Suppressor macrophage (primary cell): ENCODE measurements at places on chromosomes 12 and 14.

DNA sequence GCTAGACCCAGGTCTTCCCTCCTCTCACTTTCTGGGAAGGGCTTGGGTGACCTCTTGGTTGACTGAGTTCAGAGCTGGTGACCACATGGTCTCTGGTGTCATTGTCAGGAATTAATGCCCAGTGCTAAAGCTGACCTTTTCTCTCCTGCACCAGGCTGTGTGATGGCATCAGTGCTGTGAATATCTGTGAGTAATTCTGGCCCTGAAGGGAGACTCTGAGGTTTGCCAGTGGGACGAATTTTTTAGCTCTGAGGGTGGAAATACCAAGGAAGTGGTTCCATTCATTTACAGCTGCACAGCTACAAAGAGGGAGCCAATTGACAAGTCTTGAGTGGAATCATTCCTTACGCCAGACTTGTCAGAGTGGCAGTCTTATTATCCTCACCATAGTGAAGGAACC is 6.2 kb upstream of the KRT86 start:
- DNase-seq, result no peak

- DNase-seq, result no peak
Observed at GRCh38 chr14:67268426-67269150, 27.4 kb downstream of the PALS1 start.

DNA sequence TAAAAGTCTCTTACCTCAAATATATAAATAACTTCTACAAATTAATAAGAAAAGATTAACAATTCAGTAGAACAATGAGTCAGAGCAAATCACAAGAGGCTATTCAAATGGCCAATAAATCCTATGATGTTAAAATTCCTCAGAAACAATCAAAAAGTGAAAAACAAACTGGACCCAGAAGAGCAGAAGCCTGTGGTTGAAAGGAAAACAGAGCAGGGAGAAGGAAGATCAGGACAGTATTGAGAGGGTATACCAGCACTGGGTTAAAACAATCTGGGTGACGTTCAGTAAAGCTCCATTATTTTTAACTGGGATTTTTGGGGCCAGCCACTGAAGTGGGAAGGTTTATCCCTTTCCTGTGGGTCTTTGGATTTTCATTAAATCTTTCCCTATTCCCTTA is 39.7 kb upstream of the PCED1B start:
- no peak for DNase-seq

DNA sequence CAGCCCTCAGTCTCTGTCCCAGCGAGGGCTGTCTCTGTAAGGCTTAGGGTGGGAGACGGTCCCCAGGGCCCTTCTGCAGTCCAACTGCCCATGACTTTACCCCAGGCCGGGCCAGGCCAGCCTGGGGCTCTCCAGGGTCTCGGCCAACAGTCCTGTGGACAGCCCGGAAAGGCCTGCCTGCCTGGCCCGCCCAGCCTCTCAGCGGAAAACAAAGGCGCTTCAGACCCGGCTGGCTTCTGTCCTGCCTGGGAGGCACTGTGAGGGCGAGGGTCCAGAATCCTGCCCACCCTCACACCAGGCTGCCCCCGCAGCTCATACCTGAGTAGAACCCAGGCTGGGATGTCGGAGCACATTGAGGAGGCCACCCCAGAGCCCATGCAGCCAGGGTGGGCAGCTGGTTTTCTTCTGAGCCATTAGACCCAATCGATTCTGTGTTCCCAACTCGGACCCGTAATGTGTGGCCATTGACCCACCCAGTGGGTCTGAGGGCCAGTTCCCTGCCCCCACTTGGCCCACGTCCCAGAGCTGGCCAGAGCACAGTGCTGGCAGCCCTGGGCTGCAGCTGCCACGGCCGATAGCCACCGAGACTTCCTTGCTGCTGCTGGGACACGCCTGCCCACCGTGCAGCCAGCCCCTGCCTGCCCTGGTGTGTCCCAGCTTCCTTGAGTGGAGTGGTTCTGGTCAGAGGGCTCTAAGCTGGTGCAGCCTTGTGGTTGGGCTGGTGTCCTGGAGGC is 1.6 kb downstream of the CRIP2 start:
- DNase-seq, result no peak

DNA sequence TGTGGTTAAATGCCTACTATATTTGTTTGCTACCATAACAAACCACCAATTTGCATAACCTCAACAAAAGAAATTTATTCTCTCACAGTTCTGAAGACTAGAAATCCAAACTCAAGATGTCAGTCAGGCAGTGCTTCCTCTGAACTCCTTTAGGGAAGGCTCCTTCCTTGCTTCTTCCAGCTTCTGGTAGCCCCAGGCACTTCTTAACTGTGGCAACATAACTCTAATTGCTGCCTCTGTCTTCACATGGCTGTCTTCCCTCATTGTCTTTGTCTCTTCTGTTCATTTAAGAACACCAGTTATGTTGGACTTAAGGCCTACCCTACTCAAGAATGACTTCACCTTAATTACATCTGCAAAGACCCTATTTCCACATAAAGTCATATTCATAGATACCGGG is 206.9 kb downstream of the SYT1 start:
- DNase-seq, result no peak

GRCh38 chr12:99035803-99036202 is 390.7 kb downstream of the APAF1 start:
- DNase-seq, result no peak

DNA sequence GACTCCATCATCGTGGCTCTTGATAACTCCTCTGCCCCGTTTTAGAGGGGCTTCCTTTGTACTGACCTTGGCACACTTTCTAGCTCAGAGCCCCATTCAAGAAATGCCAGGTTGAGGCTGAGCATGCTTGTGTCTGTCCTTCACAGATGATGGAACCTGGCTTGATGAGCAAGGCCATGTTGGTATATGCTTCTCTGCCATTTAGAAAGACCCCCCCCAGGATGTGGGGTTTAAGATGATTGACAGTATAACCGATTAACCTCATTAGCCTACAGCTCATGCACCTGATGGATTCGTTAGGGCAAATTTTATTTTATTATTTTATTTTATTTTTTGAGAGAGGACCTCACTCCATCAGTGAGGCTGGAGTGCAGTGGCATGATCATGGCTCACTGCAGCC is 21.0 kb downstream of the BATF start:
- DNase-seq, result no peak

- DNase-seq, result no peak
Observed at GRCh38 chr12:104538891-104539462, 82.2 kb downstream of the CHST11 start.

GRCh38 chr12:40561395-40561966 is 130.8 kb upstream of the CNTN1 start:
- DNase-seq, result no peak

DNA sequence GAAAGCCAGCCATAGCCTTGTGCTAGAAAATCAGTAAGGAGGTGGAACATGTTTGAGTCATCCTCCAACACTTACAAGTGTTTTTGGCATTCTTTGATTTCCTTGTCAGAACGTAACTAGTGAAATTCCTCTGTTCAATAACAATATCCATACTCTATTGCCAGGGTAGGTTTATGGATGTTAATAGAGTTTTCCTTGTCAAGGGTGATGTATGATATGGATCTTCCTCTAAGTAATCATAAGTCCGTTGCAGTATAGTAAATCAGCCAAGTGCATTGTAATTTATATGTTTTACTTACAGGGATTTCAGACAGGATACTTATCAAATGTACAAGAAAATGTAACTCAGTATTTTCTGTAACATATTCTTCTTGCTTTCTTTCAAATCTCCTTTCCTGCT is 19.4 kb downstream of the NAV3 start:
- DNase-seq, result no peak

- no peak for DNase-seq
Observed at GRCh38 chr14:46259536-46259935, 392.0 kb downstream of the RPL10L start.

- no peak for DNase-seq
Observed at GRCh38 chr12:122166422-122167349, 7.3 kb downstream of the IL31 start.

GRCh38 chr12:25940886-25941285 is 17.6 kb upstream of the RASSF8 start:
- no peak for DNase-seq

DNA sequence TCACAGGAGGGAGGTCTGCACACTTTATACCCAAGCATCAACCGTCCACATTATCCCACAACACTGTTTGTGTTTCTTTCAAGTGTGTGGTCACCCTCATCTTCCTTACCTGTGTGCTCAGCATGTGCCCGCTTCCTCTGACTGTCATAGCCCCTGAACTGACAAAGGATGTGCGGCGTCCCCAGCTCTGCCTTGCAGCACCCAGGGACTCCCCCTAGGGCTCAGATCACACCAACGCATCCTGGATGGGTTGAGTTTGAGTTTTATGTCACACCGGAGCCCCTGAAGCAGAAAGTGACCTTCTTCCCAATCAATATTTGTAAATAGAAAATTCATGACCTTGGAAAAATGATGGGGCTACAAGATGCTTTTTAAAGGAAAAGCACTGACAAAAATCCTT is 770.7 kb upstream of the TMEM132C start:
- no peak for DNase-seq

DNA sequence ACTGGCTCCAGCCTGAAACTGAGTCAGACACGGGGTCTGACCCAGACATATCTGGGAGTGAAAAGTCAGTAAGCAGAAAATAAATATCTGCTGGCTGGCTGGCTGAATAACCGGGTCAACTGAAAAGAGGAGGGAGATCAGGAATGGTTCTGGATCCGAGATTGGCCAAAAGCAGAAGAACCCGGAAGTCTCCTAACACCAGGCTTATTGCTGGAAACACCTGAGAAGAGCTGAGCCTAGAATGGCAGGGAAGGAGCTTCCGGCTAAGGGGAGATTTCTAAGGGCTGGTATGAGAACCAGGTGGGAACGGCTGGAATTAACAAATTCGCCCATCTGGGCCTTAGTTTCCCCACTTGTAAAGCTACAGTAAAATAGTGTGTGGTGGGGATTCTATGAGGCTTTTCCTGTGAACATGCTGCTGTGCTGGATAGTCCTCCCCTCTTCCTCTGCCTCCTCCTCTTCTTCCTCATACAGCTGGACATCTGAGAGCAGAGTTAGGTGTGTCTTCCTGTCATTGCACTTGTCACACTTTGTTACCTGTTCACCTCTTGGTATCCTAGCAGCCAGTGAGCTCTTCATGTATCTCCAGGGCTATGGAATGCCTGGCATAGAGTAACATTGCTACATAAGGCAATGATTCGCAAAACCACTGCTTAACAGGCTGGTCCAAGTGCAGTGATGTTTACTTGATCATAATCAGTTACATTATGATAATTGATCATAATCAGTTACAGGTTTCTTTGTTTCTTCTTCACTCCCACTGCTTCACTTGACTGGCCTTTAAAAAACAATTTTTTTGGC is 2.0 kb upstream of the SHMT2 start:
- no peak for DNase-seq

GRCh38 chr14:21902561-21903181 is 229.1 kb upstream of the OR4E1 start:
- DNase-seq, result peak; percentile 47

- DNase-seq, result peak; percentile 41
Observed at GRCh38 chr12:110932046-110932445, 11.7 kb upstream of the MYL2 start.

GRCh38 chr12:62347922-62348650 is 87.9 kb downstream of the USP15 start:
- no peak for DNase-seq

- no peak for DNase-seq
Observed at GRCh38 chr12:28320353-28320752, 130.1 kb downstream of the CCDC91 start.

- DNase-seq, result no peak
Observed at GRCh38 chr14:69387311-69387710, 10.8 kb downstream of the ERH start.

DNA sequence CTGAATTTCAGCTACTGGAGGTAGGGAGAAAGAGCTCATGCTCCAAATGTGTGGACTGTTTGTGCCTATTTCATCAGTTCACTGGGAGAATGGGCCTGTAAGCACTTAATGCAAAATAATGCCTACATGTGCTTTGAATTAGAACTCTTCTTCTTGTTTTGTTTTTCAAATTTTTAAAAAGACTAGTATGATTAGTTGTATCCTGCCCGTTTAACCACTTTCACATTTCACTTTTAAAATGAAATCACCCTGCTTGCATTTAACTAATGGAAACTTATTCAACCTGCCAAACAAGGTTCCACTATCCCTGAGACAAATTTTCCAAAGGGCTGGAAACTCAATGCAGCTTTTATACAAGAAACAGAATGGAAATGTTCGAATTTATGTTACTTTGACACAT is 79.7 kb downstream of the SAMD4A start:
- DNase-seq, result no peak

DNA sequence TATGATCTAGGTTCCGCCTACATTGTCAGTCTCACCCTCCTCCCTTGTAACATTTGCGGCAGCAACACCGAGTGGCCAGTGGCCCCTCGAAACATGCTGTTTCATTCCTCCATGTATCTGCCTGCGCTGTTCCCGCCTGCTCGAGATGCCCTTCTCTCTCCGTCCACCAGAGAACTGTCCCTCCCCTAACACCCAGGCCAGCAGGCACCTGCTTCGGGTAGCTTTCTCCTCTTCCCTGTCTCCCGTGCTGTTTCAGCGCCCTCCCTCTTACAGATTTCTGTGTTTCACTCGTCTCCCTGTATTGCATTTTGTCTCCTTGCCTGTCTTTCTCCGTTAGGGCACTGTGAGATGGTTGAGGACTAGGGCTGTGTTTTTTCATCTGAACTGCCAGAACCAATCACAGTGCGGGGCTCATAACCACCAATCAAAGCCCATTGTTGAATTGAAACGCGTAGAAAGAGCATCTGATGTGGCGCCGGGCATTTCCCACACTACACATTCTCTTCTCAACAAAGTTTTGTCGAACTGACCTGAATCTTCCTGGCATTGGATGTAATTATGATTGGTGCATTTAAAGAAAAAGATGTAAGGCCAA is 40.9 kb upstream of the ELK3 start:
- DNase-seq, result no peak

- no peak for DNase-seq
Observed at GRCh38 chr12:47574252-47575021, 131.4 kb downstream of the RPAP3 start.

GRCh38 chr14:90693413-90693812 is 122.8 kb downstream of the TTC7B start:
- DNase-seq, result no peak

- DNase-seq, result no peak
Observed at GRCh38 chr12:115149279-115149678, 465.3 kb upstream of the TBX3 start.

DNA sequence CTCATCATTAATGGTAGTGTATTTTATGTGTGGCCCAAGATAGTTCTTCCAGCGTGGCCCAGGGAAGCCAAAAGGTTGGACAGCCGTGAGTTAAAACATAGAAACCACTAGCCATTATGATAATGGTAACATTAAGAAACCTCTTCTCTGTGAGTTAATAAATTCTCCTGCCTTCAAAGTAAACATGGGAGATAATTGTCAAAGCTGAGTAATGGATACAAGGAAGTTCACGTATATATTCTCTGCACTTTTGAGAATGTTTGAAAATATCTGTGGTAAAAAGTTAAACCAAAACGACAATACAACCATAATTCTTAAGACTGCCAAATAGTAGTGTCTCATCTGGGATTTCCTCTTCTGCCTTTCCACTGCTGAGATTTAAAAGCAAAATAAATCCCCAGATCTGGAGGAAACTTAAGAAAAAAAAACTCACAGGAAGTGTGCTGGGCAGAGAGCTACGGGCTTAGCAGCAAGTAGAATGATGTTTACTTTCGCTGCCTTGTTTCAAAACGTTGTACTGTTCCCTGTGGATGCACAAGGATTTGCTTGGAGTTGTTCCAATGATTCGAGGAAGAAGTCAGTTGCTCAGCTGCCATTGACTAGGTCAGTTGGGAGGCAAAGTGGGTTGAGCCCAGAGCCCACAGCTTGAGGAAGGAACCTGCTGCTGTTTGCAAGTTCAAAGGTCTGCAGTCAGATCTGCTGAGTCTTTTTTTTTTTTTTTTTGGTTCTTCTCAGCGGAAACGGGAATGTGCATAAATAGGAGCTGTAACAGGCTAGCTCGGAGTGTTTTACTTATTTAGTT is 1.7 kb downstream of the TPCN1 start:
- DNase-seq, result peak; percentile 93

GRCh38 chr14:61152851-61153364 is 128.2 kb downstream of the TMEM30B start:
- DNase-seq, result no peak
